ENCODE measurements at places on chromosomes 6 and 20.

GRCh38 chr20:31740208-31740607, 1.1 kb downstream of the TPX2 start:
- no peak for DNase-seq

DNA sequence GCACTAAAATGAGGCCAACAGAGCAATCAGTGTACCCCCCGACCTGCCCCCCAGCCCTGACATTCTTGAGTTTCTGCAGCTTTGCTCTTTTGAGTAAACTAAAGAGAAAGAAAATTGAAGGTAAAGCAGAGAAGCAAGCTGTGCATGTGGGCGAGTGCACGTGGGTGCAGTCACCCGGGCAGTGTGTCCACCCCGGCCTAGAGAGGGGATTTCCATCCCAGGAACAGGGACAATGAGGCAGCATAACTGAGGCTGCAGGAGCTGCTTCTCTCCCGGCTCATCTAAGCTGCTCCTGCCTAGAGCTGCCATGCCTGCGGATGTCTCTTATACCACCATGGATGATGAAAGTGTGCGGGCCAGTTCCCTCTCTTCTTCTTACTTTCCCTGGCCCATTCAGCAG, 16.8 kb downstream of the CASS4 start:
- no peak for DNase-seq

DNA sequence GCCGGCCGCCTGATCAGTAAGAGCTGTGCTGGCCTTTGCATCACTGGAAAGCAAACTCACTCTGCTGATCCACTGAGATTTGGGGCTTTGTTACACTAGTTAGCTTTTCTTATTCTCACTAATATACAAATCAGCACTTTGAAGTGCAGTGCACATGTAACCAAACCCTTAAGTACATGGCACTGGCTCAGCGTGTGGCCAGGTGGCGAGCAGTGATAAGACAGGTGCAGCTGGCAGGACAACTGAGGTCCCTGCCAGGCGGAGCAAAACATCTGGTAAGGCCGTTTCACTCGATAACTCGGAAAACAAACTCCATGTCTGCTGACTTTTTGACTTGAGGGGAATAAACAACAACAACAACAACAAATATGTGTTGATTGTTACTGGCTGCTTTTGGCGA, 11.0 kb downstream of the GFRA4 start:
- DNase-seq: no peak

GRCh38 chr6:7727086-7727945, 1.4 kb downstream of the BMP6 start:
- DNase-seq: no peak

- DNase-seq: no peak
Observed at GRCh38 chr20:14691994-14692393, 354.6 kb upstream of the FLRT3 start.

- DNase-seq: no peak
Observed at GRCh38 chr20:15236812-15237211, 899.4 kb upstream of the FLRT3 start.

GRCh38 chr6:126180585-126180984, 159.3 kb upstream of the CENPW start:
- no peak for DNase-seq

GRCh38 chr20:63183422-63184146, 32.3 kb downstream of the YTHDF1 start:
- DNase-seq: no peak

GRCh38 chr6:50966532-50966931, 147.9 kb downstream of the TFAP2B start:
- no peak for DNase-seq

GRCh38 chr6:35583893-35584688, 71.4 kb upstream of the TULP1 start:
- DNase-seq: no peak

DNA sequence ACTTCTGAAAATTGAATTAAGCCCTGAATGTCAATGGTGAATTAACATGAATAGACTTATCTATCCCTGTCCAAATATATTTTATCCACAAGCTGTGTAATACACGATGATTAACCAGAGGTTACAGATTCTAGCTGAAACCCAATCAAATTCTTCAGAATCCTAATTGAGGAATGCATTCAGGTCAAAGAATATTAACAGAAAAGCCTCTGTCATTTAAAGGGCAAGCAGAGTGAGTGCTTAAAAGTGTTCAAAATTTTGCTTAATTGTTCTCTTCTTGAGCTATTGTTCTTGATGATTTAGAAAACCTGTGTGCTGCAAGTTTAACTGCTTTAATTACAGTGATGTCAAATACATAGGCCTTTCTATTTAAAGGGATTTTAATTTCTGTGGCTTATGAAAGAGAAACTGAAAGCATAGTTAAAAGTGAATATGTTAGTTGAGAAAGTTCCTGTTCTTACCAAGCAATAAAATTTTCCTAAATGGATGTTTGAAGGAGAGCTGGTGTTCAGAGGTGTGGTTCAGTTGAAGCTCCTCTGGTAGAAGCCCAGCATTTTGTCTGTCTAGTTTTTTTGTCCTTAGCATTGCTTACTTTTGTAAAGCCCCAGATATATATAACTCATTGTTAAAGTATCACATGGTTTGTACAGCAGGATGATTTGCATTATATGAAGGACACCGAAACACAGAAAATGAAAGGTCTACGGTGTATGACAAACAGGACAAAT, 466.3 kb upstream of the PLCB4 start:
- no peak for DNase-seq

- DNase-seq: no peak
Observed at GRCh38 chr20:5810800-5811422, 60.7 kb downstream of the SHLD1 start.

GRCh38 chr6:111572216-111572706, 33.4 kb downstream of the TRAF3IP2 start:
- DNase-seq: no peak

- DNase-seq: no peak
Observed at GRCh38 chr20:23541330-23541729, 27.0 kb downstream of the CST9L start.

DNA sequence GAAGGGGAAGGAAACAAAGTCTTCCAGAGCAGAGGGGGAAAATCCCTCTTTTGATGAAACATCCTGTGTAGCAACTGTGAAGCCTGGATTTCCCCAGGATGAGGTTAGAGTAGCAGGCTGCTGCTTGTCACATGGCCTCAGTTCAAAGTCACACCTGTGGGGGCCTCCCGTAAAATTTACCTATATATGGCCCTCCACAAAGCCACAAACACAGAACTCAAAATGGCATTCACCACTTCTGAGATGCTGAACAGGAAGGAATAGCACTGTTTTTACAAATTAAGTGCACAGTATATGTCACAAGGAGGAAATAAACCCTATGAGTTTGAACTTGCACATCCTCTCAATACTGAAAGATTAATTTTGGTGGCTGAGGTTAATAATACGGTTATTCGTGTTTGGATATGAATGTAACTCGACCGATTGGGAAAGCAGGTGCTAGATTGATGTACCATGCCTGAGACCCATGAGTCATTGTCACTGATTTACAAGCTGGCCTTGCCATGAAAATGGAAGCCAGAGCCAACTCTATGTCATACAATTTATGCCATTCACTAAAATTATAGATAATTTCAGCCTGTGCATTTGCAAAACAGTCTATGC, 70.6 kb downstream of the SGK1 start:
- no peak for DNase-seq

DNA sequence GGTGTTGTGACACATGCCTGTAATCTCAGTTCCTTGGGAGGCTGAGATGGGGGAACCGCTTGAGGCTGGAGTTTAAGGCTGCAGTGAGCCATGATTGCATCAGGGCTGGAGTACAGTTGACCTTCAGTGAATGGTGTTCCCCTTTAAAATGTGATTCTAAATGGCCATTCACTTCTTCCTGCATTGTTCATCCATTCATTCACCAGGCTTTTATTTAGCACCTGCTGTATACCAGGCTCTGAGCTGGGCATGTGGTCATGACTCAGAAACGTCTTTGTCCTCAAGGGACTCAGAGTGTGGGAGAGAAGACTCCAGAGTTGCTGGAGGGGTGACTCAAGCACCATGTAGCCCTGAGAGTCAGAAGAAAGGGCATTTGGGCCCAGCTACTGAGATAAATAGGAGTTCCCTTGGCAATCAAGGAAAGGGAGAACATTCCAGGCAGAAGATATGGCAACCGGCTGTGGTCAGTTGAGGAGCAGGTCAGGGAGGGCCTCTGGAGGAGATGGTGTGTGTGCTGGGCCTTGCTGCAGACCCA, 101.1 kb downstream of the DLGAP4 start:
- no peak for DNase-seq

- DNase-seq: no peak
Observed at GRCh38 chr20:40670253-40670652, 18.8 kb downstream of the MAFB start.

- DNase-seq: no peak
Observed at GRCh38 chr6:36542041-36542440, 5.2 kb downstream of the STK38 start.

- DNase-seq: no peak
Observed at GRCh38 chr6:105136431-105137350, 43.1 kb downstream of the POPDC3 start.

GRCh38 chr20:53510704-53511103, 82.9 kb downstream of the ZNF217 start:
- no peak for DNase-seq

DNA sequence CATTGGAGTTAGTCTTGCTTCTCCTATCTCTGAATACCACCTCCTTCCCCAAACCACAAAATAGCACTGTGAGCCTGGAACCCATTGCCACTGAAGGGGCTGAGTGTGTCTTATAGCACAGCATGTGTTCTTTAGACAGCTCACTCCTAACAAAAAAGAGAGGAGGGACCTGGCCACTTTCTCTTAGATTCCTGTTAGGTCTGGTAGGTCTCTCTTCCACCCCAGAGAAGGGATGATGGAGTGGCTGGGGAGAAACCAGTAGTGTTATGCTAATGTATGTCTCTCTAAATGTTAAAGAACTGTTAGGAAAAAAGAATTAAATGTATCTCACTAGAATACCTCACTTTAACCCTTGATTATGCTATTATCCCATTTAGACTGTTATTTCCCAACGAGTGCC, 340.3 kb downstream of the EPHA7 start:
- no peak for DNase-seq

DNA sequence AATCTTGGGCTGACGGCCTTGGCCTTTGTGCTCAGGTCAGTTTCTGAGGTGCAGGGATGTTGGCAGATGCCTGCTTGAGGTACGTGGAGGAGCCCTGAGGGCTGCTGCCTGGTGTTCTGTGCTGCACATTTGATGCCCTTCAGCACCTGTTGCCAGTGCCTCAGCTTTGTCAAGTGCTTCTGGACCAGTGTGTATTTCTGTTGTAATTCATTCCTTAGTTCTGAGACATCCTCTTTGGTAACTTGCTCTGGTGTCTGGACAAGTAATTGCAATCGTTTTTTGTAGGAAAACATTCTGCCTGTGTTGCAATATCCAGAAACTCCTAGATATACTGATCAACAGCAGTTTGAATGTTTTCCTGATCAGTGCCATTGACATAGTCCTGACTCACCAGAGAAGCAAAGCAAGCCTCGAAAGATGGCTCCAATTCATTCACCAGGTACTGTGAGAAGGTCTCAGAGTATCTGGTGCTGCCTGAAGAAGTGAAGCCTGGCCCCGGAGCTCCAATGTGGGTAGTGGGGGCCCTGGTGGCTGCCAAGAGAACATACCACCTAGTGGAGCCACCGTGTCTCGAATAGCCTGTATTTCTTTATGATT, 26.7 kb downstream of the ZNF337 start:
- DNase-seq: no peak

Measured in omental fat pad (tissue), 4 donors.